ENCODE measurements at places on chromosomes 3 and 15.

DNA sequence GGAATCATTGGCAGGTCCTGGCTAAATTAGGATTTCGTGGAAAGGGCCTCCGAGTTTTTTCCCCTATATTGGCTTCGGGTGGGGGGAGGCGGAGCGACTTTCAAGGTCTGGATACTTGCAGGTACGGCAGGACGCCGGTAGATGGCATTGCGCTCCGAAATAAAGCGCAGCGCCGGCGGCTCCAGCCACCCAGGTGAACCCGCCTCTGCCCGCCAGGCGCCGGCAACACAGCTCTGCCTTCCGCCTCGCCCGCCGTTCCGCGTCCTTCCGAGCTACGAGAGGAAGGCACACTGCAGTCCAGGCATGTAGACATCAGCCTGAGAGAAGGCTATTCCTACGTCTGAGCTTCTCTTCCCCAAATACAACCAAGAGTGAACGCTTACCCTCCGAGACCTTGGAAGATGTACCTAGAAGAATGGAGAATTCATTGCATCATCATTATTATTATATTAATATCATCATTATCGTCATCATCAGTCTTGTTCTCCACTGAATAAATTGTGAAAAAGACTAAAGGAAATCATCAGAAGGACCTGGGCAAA, 514.1 kb downstream of the MECOM start:
- DNase-seq = no peak

DNA sequence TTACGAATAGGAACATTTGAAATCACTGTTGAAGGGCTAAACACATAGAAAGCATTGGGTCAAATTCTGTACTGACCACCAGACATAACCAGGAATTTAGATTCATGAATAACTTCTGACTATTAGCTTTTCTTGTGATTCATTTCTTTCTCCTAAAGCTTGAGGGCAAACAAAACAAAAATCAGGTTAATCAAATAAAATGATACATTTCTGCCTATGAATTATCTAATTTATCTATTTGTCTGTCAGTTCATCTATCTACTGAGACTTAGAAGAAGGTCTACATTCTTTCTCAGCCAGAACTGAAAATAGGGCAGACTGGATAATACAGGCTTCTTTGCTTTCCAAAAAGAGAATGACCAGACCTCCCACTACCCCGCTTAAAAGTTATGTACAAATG, 65.9 kb upstream of the ST3GAL6 start:
- DNase-seq = no peak

DNA sequence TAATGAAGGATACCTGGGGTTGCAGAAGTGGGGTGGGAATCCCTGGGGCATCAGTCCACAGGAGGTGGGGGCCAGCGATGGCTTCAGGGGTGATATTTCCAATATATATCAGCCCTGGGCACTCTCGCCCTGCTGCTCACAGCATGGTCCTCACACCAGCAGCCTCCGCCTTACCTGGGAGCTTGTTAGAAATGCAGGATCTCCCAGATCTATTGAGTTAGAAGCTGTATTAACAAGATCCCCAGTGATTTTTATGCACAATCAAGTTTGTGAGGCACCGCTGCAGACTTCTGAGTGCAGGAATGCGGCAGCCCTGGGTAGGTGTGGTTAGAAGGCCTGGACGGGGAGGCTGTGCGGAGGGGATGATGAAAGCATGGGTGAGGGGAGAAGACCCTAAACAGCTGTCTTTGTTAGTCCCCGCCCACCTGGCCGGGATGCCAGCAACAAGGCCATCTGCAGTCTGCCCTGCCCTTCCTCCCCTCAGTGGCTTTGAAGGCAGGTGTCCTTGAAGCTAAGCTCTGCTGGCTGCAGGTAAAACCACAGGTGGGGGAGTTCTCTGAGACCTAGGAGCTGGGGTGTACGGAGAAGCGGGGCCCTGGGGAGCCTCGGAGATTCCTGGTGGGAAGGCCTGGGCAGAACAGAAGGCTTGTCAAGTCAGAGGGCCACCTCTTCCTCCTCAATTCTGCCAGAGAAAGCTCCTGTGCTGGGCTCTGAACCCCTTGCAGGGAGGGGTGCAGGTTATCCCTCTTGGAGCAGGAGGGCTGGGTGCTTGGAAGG, 11.4 kb downstream of the FAM107A start:
- no peak for DNase-seq

- DNase-seq = no peak
Measured at GRCh38 chr3:101567528-101568317, 6.1 kb downstream of the TRMT10C start.

GRCh38 chr15:63256433-63257274, 20.8 kb upstream of the APH1B start:
- DNase-seq = no peak

- no peak for DNase-seq
Measured at GRCh38 chr15:68054628-68055223, 611 bp downstream of the PIAS1 start.

GRCh38 chr15:75640483-75641178, 607 bp upstream of the IMP3 start:
- no peak for DNase-seq

DNA sequence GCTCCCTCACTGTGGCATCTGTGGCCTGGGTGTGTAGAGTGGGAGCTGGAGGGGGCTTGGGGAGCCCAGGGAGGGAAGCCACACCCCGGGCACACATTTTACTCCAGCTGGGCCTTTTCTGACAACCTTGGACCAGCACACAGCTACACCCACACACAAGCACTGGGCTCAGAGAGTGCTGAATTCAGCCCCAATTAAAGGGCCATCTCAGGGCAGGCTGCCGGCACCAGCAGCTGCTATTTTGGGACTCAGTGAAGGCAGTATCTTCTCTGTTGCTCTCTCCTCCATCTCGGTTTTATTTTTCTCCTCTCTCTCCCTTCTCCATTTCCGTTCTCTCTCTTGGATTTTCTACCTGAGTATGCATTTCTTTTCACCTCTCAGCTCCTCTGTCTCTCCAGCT, 19.1 kb upstream of the TBC1D21 start:
- no peak for DNase-seq

GRCh38 chr3:81268526-81268925, 492.9 kb downstream of the GBE1 start:
- no peak for DNase-seq

GRCh38 chr3:123031051-123031450, 3.5 kb upstream of the SEMA5B start:
- DNase-seq = no peak

DNA sequence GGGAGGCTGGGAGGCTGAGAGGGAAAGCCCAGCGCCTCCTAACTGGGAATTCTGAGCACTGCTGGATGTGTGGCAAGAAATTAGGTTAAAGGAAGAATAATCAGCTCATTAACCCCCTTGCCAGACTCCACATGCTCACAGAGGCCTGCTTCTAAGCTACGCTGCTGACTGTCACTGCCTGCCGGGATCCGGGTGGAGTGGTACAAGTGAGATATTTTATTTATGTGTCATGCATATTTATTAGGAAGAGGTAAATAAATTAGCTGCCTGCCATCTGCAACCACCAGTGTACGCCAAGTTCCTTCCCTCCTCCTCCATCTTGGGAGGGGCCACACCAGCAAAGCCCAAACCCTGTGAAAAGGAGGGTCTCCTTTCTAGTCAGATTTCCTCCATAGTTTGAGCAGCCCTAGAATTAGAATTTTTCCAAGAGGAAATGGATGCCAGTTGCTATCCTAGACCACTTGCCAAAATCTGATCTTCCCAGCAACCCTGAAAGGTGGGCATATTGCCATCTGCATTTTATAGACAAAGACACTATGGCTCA, 43.5 kb upstream of the GRIP2 start:
- no peak for DNase-seq

- no peak for DNase-seq
Measured at GRCh38 chr3:29236146-29236840, 44.6 kb upstream of the RBMS3 start.

DNA sequence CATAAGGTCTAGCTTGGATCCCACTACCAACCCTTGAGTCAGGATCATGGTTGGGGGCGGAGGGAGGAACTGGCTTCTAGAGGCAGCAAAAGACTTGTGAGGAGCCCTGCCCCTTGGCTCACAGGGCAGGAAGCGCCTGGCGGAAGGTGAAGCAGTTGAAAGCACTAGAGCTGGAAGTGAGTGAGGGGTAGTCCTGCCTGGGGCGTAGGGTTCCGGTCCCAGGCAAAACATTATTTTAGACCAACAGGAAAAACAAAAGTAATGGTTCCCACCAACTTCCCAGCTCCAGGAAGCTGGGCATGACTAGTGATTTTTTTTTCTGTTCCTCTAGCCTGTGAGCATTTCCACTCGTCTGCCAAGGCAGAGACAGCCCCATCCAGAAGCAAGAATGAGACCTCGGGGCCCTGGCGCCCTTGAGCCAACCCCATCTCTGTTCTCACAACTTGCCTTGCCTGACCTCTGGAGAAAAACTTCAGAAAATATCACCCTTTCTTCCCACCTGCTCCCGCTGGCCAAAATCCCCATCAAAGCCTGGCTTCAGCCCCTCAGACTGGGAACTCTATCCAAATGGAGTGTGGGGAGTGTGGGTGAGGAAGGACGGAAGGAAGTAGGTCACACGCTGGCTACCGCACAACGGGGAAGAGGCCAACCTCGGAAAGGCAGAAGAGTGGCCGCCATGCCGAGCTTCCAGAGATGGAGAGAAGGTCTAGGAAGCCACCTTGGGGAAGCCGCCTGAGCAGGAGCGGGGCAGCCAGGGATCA, 57.5 kb downstream of the RBPMS2 start:
- no peak for DNase-seq

DNA sequence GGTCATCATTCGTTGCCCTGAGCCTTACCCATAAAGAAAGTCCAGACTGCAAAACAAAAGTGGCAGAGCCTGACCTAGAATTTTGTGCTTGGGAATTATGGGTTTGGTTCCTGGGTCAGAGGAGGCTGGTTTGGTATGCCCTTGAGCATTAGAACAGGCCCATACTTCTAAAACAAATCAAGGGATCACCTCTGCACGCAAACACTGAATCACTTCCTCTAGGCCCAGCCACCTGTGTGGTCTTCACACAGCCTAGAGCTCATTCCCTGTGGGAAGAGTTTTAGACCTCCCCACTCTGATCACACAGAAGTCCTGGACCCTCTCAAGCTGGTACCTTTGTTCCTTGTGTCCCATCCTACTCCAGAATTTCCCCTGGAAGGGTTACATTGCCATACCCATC, 59.4 kb downstream of the B3GNT5 start:
- DNase-seq = no peak

GRCh38 chr3:122066331-122067213, 11.4 kb downstream of the CD86 start:
- no peak for DNase-seq

GRCh38 chr3:46865546-46865945, 2.3 kb upstream of the MYL3 start:
- no peak for DNase-seq

- DNase-seq = no peak
Measured at GRCh38 chr3:149004622-149005021, 13.3 kb downstream of the GYG1 start.

DNA sequence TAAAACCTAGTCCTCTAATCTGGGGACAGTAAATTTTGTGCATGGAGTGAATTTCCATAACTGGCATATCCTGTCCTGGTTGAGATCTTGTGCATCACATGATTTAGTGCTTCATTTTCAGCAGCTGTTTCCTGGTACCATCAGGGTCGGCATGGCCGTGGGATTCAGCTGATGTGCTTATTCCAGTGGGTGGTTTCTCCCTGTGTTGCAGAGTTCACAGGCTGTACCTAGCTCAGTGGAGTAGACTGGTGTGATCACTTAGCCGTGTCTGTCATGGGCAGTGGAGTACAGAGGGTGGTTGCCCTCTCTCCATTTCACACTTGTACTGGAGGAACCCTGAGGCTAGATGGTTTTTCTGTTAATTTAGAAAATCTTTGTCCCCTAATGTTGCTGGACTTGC, 228.5 kb downstream of the PTPRG start:
- DNase-seq = no peak

GRCh38 chr15:49900006-49900902, 218.8 kb downstream of the ATP8B4 start:
- no peak for DNase-seq

DNA sequence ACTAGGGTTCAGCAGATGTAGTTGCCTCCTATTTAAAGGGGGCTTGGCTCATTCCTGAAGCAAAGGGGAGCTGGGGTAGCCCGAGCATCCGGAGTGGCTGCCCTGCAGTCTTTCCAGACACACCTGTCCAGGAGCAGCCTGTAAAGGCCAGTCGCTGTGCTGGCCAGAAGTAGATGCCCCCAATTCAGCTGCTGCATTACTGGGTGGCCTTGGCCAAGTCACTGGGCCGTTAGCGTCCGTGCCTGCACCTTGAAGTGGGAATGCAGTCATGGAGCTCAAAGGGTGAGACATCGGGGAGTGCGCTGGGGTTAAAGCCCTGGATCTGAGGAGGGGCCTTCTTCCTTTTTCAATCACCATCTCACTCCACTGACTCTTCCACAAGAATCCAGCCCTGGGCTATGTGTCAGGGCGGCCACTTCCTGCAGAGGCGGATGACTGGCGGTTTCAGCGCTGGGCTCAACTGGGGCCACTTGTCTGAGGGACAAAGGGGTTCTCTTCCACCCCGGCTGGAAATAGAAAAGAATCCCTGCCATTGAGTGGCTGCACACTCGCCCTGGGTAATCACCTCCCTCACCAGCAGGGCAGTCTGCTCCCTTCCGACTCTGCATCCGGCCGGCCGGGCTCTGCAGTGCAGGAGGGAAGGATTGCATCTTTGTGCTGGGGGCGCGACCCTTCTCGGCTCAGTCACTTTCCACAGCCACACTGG, 11.8 kb downstream of the ALDH1A3 start:
- no peak for DNase-seq

DNA sequence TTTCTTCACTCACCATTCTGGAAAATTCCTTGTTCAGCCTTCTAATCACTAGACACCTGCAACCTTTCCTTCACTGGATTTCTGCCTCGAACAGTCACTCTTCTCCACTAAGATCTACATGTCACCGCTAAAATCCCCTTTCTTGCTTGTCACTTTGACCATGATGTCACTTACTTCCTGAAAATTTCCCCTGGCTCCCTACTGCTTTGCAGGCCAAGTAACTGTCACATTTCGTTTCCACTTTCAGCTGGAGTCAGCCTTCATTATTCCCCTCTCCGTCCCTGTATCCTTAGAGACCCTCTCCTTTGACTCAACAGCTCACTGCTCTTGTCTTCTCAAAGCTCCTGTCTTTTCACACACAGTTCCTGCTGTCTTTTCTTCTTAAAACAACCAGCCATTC, 15.9 kb downstream of the CHL1 start:
- no peak for DNase-seq

GRCh38 chr3:184571750-184572377, 10.3 kb downstream of the EPHB3 start:
- DNase-seq = no peak

- DNase-seq = no peak
Measured at GRCh38 chr3:185332026-185332735, 30.8 kb upstream of the MAP3K13 start.

Measured in iPS DF 19.7 (cell line).